SJCRH30 (cell line): ENCODE measurements at places on chromosomes 5 and 9. TPM values are rescaled to one million over a fixed set of nuclear protein-coding genes. Genes with fewer than 3 reads are reported as not detected.

- 0 out of 2 replicates have a peak, but pooled peaks cover 3% of the 10 kb centered on the region for H3K36me3 ChIP-seq
- peak; percentile 24 for DNase-seq
- no peak overlapping the region for H3K4me3 ChIP-seq
- H3K27ac ChIP-seq, result no peak overlapping the region
- H3K4me1 ChIP-seq, result no peaks in the 10 kb centered on the region
Observed at GRCh38 chr5:95900383-95900958, 61.2 kb downstream of the ELL2 start.

GRCh38 chr5:102528600-102528999 is 29.8 kb upstream of the SLCO6A1 start:
- no peaks in the 10 kb centered on the region for H3K36me3 ChIP-seq
- no peaks in the 10 kb centered on the region for H3K4me1 ChIP-seq
- no peak for DNase-seq
- no peak overlapping the region for H3K4me3 ChIP-seq
- no peak overlapping the region for H3K27ac ChIP-seq

SLC34A1 gene
- not detected in 2 replicates for total RNA-seq

- no peak overlapping the region for H3K4me3 ChIP-seq
- no peak for DNase-seq
- no peaks in the 10 kb centered on the region for H3K4me1 ChIP-seq
- no peaks in the 10 kb centered on the region; the same call in 1 of the 2 replicates for H3K27me3 ChIP-seq
- H3K27ac ChIP-seq, result no peak overlapping the region
Observed at GRCh38 chr5:139797856-139798510, 2.4 kb downstream of the PSD2 start.

TLR4 gene
- total RNA-seq, result 6.1 and 6.5 TPM in 2 replicates
